ENCODE measurements at places on chromosomes 7 and 10.
A peak's percentile ranks its signal among the peaks of the same experiment; 100 is the strongest.

- no peak for DNase-seq
Measured at GRCh38 chr7:45236666-45237065, 79.1 kb downstream of the RAMP3 start.

GRCh38 chr7:151402029-151402835, 7.6 kb downstream of the WDR86 start:
- no peak for DNase-seq

DNA sequence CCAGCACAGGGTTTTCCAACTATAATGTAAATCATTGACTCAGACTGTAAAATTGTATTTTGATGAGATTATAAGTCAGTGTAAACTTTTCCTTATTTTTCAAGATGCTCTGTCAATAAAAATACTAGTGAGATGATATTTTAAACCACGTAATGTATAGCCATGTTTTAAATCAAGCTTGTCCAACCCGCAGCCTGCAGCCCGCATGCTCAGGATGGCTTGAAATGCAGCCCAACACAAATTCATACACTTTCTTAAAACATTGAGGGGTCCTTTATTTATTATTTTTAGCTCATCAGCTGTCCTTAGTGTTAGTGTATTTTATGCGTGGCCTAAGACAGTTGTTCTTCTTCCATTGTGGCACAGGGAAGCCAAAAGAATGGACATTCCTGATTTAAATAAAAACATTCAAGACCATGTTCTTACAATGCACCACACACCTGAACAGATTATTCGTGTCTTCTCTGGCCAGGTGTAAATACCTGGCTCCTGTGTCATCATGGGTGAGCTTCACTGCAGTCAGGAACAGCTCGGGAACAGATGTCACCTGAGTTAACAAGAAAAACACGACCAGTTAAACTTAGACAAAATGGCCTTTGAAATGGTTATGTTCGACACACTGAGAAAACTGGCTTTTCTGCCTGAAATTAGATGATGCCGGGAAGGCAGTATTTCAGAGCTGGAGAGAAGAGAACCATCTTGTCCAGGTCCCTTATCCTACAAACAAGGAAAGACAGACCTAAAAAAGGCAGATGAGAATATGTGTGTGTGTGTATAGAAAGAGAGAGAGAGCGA, 5.9 kb downstream of the PITRM1 start:
- DNase-seq = no peak

GRCh38 chr7:128740996-128741395, 1.8 kb downstream of the CALU start:
- no peak for DNase-seq

DNA sequence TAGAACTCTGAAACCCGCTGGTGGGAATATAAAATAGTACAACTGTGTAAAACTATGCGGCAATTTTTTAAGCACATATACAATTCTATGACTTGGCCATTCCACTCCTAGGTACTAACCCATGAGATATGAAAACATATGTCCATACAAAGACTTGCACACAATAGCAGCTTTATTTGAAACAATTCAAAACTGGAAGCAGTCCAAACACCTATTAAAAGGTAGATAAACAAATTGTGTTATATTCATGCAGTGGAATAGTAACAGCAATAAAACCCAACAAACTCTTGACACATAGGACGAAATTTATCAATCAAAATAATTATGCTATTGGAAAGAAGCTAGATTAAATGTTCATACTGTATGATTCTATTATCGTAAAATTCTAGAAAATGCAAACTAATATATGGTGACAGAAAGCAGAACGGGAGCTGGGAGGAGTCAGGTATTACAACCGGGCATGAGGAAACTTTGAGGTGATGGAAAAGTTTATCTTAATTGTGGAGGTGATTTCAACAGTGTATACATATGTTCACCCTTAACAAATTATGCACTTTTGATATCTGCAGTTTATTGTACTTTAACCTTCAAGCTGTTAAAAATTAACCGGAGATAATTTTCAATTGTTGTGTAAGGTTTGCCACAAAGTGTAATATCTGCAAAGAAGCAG, 803 bp upstream of the STK31 start:
- DNase-seq = no peak

DNA sequence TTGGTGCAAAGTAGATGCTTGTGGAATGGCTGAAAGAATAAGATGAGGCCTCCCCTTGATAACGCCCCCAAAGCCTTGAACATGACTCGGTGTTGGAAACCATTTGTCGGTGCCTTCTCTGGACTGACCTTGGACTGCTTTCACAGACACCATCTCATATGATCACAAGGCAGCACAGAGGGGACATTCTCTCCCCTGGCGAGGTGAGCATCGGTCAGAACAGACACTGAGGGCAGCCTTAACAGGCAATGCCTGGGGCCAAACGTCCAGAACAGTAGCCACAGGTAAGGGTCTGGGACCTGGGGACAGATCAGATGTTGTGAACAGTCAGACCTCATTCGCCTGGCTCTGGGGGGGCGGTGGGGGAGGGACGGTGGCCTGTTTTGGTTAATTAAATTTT, 2.8 kb upstream of the TRRAP start:
- DNase-seq = no peak

- no peak for DNase-seq
Measured at GRCh38 chr7:45709168-45710042, 135.2 kb downstream of the ADCY1 start.

DNA sequence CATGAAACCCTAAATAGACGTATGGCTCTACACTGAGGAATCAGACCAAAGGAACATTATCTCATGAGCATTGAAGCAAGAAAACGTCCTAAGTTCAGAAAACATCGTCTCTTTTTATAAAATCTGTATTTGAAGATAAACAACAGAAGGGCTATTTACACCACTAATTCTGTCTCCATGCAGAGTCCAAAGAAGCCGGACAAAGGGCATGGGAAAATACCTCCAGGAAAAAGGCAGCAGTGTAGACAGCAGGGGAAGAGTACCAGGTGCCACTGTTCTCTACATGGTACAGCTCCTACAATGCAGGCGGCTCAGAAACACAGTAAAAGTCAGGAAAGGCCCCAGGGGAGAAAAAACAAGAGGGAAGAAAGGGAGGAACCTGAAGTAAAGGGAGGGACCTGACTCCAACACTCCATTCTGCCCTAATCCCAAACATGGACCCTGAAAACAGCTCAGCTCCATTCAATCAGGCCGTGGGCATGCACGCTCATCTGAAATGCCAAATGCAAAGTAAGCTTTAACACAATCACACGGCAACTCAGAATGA, 17.5 kb downstream of the FAM171A1 start:
- DNase-seq = no peak

- no peak for DNase-seq
Measured at GRCh38 chr7:143360788-143361551, 1.5 kb downstream of the FAM131B start.

DNA sequence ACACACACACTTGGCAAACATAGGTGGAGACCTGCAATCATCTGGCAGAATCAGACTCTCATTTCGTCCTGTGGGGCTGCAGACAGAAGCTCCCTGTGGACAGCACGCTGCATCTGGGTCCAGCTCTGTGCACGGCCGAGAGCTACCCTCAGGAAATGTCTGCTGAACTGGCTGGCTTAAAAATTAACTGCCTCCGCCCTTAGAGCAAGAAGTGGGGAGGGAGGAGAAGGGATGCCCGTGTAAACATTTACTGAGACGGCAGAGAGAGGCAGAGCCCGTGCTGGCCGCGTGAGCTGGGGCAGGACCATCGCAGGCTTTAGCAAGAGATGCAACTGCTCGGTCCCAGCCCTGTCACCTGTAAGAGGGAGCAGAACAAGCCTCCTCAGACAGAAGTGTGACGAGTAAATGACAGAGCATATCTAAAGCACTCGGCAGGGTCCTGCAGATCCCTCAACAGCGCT, 81.8 kb downstream of the TNS3 start:
- DNase-seq = no peak

GRCh38 chr7:1810961-1811849, 141.1 kb downstream of the ELFN1 start:
- DNase-seq = no peak

DNA sequence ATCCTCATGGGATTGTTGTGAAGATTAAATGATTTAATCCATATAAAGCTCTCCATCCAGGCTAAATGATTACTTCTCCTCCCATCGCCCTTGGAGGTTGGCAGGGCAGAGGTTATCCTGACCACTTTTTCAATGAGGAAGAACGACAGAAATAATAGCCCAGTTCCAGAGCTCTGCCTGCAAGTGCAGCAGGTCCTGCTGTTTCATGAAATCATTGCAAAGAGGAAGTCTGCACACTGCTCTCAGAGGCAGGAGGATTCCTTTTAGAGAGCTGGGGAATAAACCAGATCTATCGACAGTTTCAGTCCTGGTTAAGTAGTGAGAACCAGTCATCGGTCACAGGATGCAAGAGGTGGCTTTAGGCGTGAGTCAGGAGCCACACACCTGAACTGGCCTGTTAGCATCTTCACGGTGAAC, 25.0 kb upstream of the CDH23 start:
- peak; percentile 30 for DNase-seq

DNA sequence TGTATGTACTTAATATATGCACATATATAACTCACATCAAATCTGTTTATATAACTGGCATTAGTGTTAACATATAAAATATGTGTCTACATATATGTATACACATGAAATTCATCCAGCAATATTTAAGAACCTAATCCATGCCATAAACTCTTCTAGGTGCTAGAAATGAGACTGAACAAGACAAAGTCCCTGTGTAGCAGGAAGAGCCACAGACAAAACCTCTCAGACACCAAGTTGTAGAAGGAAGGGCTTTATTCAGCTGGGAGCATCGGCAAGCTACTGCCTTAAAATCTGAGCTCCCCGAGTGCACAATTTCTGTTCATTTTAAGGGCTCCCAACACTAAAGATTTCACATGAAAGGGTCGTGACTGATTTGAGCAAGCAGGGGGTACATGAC, 52.5 kb downstream of the CRPPA start:
- DNase-seq = no peak

DNA sequence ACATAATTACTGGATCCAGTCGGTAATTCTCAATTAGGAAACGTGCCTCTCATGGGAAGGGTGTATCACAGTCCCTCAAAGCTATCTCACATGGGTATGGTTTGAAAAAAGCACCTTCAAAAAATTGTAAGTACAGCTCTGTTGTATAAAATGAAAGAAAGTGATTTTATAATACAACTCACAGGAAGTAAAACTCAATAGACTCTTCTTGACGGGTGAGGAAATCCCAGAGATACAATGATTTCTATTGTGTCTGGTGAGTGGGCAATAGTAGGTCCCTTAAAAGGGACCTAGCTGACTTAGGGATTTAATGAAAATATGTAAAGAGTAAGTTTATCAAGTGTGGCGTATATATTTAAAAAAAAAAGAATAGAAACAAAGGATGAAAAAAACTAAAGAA, 27.0 kb downstream of the TASOR2 start:
- no peak for DNase-seq

DNA sequence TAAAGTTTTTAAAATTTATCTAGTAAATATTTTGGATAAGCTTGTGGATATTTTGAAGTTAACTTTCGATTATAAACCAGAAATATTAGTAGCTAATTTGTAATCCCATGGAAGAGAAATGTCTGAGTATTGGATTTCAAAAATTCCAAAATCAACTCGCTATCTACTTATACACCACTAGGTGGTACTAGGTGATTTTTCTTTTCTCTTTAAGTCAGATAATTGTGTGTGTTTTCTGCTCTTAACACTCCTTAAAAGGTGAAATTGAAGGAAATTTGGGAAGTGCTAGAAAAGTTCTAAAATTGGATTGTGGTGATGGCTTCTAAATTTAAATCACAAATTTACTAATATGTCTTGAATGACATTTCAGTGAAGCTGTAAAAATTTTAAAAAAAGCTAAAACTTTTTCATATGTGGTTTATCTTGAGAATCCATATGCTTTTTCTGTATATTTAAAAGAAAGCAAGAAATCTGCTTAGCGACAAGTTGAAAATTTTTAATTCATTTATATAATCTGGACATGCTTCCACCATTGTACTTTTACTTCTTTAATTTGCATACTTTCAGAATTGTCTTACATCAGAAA, 90.2 kb downstream of the IPMK start:
- peak; percentile 7 for DNase-seq

DNA sequence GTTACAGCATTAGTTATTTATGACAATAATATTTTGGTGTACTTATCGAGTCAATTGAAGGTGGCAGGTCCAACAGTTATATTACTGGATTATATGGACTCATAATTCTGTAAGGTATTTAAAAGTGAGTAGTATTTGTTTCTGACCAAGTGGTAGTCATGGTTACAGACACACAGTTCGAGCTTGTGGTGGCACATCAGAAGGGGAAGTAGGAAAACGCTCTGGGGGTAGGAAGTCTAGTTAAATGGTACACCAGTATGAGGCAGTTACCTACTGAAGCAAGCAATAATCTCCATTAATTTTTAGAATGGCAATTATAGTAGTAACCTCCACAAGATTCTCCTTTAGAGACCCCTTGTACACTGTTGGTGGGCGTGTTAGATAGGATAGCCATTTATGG, 541.2 kb downstream of the ETV1 start:
- DNase-seq = no peak

- no peak for DNase-seq
Measured at GRCh38 chr7:115522174-115522573, 508.4 kb downstream of the TFEC start.

GRCh38 chr10:73779539-73780197, 2.2 kb upstream of the CHCHD1 start:
- DNase-seq = no peak

GRCh38 chr7:12553416-12553815, 17.1 kb upstream of the SCIN start:
- no peak for DNase-seq

- peak; percentile 93 for DNase-seq
Measured at GRCh38 chr10:72260239-72260975, 13.3 kb upstream of the DDIT4 start.

- no peak for DNase-seq
Measured at GRCh38 chr7:19110776-19111175, 6.7 kb downstream of the TWIST1 start.

DNA sequence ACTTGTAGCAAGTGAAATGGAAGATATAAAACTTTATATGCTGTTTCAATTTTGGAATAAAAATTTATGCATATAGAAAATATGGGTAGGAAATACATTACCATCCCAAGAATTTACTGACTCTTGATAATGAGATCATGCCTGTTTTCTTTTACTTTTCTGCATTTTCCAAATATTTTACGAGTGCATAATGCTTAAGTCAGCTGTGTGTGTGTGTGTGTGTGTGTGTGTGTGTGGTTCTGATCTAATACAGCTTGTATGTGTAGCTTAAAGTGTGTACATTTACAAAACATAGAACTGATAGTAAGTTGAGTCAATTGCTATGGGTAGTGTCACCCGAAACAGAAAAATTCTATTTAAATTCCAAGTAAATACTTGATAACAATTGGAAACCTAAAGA, 315.9 kb upstream of the LRRN3 start:
- no peak for DNase-seq

GRCh38 chr10:59625721-59626522, 83.7 kb downstream of the SLC16A9 start:
- DNase-seq = peak; percentile 4

Data from GM06990 (cell line).